HFFc6 (cell line): ENCODE measurements at places on chromosomes 12 and 14. TPM values are rescaled to one million over a fixed set of nuclear protein-coding genes. Genes with fewer than 3 reads are reported as not detected.

Gene KRT85
- total RNA-seq, result not detected in 3 replicates

GRCh38 chr14:35632676-35633075 lies 98.7 kb downstream of the INSM2 start:
- DNase-seq, result peak; percentile 11

- no peak for DNase-seq
Observed at GRCh38 chr14:106831322-106831720, 1304.9 kb downstream of the TMEM121 start.

Gene GDF3
- not detected in 3 replicates for total RNA-seq

- DNase-seq, result no peak
Observed at GRCh38 chr14:95258754-95259593, 60.7 kb downstream of the CLMN start.

Gene CCDC197
- total RNA-seq, result not detected in 3 replicates

Gene JPH4
- not detected in 2 replicates for total RNA-seq

DNA sequence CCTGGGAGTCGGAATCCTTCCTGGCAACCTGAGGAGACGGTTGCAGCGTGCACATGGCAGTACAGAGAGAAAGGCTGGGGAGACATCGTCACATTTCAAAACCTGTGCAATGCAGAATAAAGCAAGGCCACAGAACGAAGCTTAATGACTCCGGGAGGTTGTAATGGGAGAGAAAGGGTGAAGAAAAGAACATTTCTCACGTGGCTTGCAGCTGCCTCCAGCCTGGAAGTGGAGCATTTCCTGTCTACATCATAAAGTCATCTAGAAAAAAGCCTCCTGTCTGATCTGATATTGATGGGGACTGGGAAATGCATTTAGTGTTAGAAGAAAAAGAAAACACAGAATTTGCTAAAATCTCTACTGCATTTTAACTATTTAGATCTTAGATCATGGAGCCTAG lies 209.3 kb downstream of the TMEM132C start:
- DNase-seq, result no peak

DNA sequence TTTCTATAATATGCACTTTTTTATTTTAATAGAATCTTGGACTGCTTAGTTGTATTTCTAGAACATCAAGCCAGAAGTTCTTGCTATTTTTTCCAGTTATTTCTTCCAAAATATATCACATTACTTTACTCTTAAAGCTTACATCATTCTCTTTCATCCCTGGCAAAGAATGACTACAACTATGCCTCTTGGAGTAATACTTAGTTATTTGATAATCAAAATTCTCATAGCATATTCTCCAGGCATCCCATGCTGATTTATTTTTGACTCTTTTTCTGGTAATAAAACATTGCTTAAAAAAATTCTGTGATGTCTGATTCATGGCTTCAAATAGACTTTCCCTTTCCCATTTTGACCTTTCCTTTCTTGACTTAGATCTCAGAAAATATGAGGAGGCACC lies 118.7 kb upstream of the TSPAN8 start:
- DNase-seq, result no peak

GRCh38 chr12:55679691-55680090 lies 28.0 kb downstream of the ITGA7 start:
- no peak for DNase-seq

DNA sequence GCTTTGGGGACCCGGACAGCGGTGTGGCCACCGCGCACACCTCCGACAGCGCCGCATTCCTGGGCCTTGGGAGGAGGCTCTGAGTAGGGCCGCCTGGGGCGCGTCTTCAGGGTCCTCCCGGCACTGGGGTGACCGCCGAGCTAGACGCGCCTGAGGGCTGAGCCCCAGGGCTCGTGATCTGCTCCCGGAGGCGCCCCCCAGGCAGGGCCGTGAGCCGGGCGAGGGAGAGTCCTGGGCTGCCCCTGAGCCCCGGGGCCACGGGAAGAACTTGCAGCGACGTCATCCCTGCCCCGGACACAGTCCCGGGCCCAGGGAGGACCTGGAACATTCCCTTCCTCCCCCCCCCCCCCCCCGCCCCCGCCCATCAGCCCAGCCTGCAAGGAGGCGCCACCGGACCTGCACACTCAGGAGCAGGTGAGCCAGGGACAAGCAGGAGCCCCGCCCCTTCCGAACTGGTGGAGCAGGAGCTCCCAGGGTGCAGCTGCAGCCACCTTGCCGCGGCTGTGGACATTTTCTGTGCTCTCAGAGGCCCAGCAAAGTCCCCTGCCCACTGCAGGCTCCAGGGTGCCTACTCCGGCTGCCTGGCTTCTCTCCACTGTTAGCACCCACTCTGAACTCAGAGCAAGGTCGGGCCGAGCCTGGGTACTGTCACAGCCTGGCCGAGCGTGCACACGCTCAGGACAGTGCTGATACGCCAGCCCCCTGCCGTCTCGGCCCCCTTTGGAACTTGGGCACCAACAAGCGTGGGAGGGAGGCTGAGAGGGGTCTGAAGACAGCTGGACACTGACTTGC lies 50.7 kb downstream of the A2M start:
- no peak for DNase-seq

- no peak for DNase-seq
Observed at GRCh38 chr12:51379571-51379970, 11.6 kb downstream of the GALNT6 start.
